Upper lobe of left lung (tissue), 6 donors: ENCODE measurements at places on chromosomes 12 and 14. TPM values are rescaled to one million over a fixed set of nuclear protein-coding genes. Genes with fewer than 3 reads are reported as not detected.
A peak's percentile ranks its signal among the peaks of the same experiment; 100 is the strongest.

DNA sequence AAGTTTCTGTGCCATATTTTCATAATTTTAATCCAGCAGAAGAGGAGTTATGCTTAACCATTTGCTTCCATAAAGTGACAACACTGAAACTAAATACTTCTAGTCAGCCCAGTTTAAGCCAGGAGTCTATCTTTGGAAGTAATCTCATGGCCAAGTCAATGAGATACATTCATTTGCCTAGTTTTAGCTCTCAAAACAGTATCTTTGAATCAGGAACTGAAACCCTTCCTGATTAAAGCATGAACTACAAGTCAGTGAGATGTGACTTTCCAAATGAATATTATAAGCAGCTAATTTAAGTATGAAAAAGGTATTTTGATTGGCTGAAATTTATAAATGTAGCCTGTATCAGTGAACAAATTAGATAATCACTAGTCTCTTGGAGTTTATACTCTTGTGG lies 491.5 kb downstream of the SLC6A15 start:
- no peaks in the 10 kb centered on the region for H3K27me3 ChIP-seq
- DNase-seq = no peak
- no peaks in the 10 kb centered on the region for H3K36me3 ChIP-seq
- no peaks in the 10 kb centered on the region for H3K4me1 ChIP-seq
- H3K4me3 ChIP-seq = no peak overlapping the region

- no peak overlapping the region for H3K4me3 ChIP-seq
- no peaks in the 10 kb centered on the region for H3K36me3 ChIP-seq
- DNase-seq = no peak
- no peak overlapping the region for H3K27ac ChIP-seq
- H3K4me1 ChIP-seq = peaks cover 29% of the 10 kb centered on the region
Observed at GRCh38 chr12:14997998-14998397, 25.2 kb downstream of the PDE6H start.

DNA sequence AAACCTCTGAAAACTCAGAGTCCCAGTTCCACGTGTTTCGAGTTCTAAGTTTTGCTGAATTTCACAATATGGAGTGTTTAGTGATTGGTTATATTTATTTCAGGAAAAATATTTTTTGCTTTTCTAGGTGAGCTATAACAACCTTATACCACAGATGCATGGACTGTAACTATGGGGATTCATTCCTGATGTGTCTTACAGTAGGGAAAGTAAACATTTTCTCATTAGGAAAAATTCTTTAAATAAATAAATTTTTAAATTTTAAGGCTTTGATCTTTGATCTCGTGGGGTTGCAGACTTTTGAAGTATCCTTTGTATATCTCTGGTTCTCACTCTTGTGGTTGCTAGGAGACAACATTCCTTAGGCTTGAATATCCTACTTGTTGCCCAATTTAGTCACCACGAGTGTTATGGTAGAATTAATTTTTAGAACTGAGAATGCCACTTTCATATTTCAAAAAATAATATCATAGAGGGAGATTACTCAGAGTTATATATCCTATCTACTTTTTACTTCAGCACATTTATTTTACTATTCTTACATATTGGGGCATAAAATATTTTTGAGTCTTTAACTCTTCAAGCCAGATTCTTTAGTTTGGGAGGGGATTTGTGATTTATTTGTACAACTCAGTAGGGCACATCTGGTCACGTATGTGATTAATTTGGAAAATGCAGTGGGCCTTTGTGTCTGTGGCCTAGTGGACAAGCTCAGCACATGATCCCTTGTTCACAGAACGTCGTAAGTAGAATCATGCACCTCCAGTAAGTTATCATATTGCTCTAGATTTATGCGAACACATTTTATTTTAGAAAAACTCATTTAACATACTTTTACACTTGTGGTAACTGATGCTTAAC lies 224.0 kb downstream of the TTC6 start:
- H3K36me3 ChIP-seq = no peaks in the 10 kb centered on the region
- no peaks in the 10 kb centered on the region for H3K4me1 ChIP-seq
- H3K27ac ChIP-seq = no peak overlapping the region
- no peak overlapping the region for H3K4me3 ChIP-seq
- H3K27me3 ChIP-seq = no peaks in the 10 kb centered on the region
- no peak for DNase-seq

SYNDIG1L gene
- 3.1 TPM for total RNA-seq

DNA sequence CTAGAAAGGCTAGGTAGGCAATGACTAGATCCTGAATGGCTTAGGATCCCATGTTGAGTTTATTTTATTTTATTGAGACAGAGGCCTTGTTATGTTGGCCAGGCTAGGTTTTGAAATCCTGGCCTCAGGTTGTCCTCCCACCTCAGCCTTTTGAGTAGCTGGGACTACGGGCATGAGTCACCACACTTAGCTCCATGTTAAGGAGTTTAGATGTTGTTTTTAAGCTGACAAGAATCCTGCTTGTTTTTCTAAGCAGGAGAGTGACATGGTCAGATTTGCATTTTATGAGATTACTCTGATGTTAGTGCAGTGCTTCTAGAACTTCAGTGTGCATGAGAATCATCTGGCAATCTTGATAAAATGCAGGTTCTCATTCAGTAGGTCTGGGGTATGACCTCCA lies 14.5 kb downstream of the CCDC198 start:
- no peak overlapping the region for H3K4me3 ChIP-seq
- H3K27ac ChIP-seq = no peak overlapping the region
- no peaks in the 10 kb centered on the region for H3K36me3 ChIP-seq

C12orf56 gene
- total RNA-seq = not detected

DNAH10 gene
- 0.31 TPM for total RNA-seq

GRCh38 chr12:31664038-31664437 lies 4.5 kb downstream of the ETFBKMT start:
- DNase-seq = no peak
- H3K4me3 ChIP-seq = no peak overlapping the region
- no peaks in the 10 kb centered on the region for H3K27me3 ChIP-seq
- H3K36me3 ChIP-seq = peaks cover 9% of the 10 kb centered on the region
- H3K27ac ChIP-seq = no peak overlapping the region

GLIPR1L1 gene
- not detected for total RNA-seq

- DNase-seq = no peak
- H3K4me1 ChIP-seq = no peaks in the 10 kb centered on the region
- H3K36me3 ChIP-seq = no peaks in the 10 kb centered on the region
- no peaks in the 10 kb centered on the region for H3K27me3 ChIP-seq
- no peak overlapping the region for H3K27ac ChIP-seq
Observed at GRCh38 chr12:114709112-114709511, 25.1 kb upstream of the TBX3 start.

CLEC1A gene
- 7.4 TPM for total RNA-seq

PLEK2 gene
- total RNA-seq = 4.4 TPM

DNA sequence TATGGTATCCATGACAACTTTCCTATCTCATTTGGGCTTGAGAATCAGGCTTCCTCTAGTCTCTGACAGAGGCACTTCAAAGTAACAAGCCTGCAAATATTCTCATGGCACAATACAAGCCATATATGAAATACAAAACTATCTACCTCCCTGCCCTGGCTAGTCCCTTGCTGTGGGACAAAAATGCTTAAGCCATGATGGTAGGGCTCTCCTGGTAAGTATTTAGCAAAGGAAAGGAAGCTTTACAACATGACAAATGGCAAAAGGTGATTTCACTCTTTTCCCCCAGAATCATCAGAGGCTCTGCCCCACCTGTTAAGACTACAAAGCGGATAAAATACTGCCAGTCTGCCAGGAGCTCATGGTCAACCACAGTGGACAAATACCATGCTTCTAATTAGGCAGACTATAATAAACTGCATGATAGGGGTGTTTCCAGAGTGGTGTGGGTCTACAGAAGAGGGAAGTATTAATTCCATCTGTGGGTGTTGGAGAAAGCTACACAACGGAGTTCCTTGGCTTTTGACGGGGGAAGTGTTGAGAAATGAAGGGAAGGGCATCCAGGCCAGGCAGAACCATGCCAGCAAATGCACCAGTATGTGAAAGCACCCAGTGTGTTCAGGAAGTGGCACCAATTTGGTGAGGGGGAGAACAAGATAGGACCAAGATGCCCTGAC lies 92.9 kb downstream of the SPTSSA start:
- H3K27me3 ChIP-seq = no peaks in the 10 kb centered on the region
- DNase-seq = peak; percentile 50
- H3K27ac ChIP-seq = peak overlapping the region; percentile 83
- no peaks in the 10 kb centered on the region for H3K36me3 ChIP-seq

- DNase-seq = peak; percentile 74
- peaks cover 70% of the 10 kb centered on the region for H3K27me3 ChIP-seq
- H3K36me3 ChIP-seq = no peaks in the 10 kb centered on the region
Observed at GRCh38 chr14:37594238-37594970, 645 bp downstream of the FOXA1 start.

DNA sequence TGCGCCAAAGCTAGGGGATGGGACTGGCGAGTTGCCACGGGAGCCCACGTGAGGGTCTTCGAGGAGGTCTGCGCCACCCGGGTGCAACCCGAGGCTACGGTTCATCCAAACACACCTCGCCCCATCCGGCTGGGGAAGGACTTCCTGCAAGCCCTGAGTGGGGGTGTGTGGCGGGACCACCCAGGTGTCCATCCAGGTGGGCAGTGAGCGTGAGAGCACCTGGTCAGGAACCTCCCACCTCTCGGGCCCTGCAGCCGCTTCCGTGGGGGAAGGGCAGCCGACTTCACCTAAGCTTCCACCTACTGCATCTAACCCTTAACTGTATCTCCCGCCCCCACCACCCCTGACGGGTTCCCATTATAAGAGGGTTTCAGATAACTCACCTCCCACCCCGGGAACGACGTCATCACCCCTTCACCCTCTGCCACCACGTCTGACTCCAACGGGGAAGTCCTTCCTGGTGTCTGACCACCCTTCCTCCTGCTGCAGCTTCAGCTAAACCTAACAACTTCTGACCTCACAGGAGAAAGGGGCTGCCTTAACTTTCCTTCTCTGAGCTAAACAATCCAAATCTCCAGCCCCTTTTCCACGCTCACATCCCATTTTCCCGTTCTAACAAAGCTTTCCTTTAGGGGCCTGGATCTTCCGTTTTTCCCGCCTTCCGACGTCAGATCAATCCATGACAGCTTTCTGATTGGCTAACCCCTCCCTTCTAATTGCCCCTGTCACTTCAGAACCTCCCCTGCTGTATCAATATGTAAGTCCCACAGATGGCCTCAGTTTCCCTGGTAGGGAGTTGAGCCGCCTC lies 27.4 kb upstream of the SMUG1 start:
- H3K27ac ChIP-seq = no peak overlapping the region
- peaks cover 37% of the 10 kb centered on the region for H3K4me1 ChIP-seq
- no peak for DNase-seq
- no peaks in the 10 kb centered on the region for H3K27me3 ChIP-seq

NXPH4 gene
- total RNA-seq = 0.22 TPM

DNA sequence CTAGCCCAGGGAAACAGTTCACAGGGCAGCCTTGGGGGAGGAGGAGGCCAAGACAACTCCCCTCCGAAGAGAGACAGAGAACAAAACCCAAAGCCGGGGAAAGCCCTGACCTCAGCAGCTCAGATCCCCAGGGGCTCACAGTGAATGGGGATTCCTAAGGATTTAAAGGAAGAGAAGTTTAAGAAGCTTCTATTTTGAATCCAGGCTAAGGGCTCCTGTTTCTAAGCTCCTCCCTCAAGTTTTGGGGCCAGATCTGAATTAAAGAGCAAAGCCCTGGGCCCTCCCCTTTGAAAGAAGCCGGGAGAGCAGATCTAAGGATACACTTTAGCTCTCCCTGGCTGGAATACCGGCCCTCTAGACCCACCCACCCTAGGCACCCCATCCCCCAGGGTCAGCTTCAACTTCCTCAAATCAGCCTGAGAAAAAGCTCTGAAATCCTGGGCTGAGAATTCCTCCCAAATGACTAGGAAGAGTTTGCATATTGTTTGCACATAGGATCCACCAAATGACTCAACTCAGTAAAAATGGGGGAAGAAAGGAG lies 3.9 kb downstream of the KDM2B start:
- no peak overlapping the region for H3K4me3 ChIP-seq
- H3K27me3 ChIP-seq = no peaks in the 10 kb centered on the region
- H3K4me1 ChIP-seq = peaks cover 40% of the 10 kb centered on the region
- H3K36me3 ChIP-seq = peaks cover 8% of the 10 kb centered on the region

DNA sequence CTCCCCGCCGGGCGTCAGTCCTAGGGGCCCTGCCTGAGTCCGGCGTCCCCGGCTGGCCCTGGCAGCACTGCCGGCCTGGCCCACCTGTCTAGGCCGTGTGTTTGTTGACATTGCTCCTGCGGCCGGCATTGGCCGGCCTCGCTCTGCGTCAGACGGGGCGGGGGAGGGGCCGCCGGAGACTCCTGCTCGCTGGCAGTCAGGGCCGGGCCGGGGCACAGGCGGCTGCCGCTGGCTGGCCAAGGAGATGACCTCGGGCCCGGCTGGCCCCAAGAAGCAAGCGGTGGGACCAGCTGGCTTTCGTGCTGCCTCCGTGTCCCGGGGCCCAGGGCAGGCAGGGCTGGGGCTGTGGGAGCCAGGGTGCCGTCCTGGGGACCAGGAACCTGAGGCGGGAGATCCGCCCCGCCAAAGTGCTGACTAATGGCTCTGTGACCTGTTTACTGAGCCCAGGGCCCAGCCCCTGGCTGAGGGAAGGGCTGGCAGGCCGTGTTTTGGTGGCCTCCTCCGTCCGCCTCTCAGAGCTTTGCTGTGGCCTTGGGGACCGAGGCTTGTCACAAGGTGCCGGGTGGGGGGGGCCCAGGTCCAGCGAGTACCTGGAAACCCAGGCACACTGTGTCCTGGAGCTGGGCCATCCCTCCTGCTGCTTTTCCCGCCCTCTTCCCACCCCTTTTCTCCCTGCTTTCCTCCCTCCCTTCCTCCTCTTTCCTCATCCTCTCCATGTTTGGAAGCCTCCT lies 1.8 kb downstream of the ULK1 start:
- peak overlapping the region; percentile 84 for H3K4me3 ChIP-seq
- no peaks in the 10 kb centered on the region for H3K27me3 ChIP-seq
- H3K27ac ChIP-seq = peak overlapping the region; percentile 89
- no peaks in the 10 kb centered on the region for H3K36me3 ChIP-seq

TSPAN19 gene
- total RNA-seq = 21.0 TPM

- peaks cover 5% of the 10 kb centered on the region for H3K36me3 ChIP-seq
- DNase-seq = no peak
- no peak overlapping the region for H3K4me3 ChIP-seq
- peaks cover 6% of the 10 kb centered on the region for H3K4me1 ChIP-seq
- H3K27me3 ChIP-seq = no peaks in the 10 kb centered on the region
- H3K27ac ChIP-seq = no peak overlapping the region
Observed at GRCh38 chr12:51188359-51189051, 15.6 kb upstream of the TFCP2 start.

- no peaks in the 10 kb centered on the region for H3K36me3 ChIP-seq
- H3K27me3 ChIP-seq = no peaks in the 10 kb centered on the region
- DNase-seq = no peak
- no peaks in the 10 kb centered on the region for H3K4me1 ChIP-seq
- H3K27ac ChIP-seq = no peak overlapping the region
Observed at GRCh38 chr12:9899209-9899608, 17.9 kb downstream of the KLRF2 start.

DNA sequence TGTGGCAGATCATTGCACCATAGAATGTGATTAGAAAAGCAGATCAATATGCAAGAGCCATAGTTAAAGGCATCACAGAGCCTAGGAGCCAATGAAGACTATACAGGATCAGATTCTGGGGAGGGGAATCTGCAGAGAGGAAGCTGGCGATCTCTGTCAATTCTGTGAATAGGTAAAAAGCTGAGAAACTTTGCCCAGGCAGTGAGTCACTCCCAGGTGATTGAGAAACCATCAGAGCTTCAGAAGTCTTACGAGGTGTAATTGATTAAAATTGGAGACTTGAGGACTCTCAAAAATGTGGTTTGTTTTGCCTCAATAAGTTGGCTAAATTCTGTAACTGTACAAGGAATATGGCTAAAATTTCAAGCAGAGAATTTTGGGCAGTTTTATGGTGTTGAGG lies 41.7 kb upstream of the TSPAN11 start:
- H3K27ac ChIP-seq = no peak overlapping the region
- H3K27me3 ChIP-seq = no peaks in the 10 kb centered on the region
- H3K4me1 ChIP-seq = no peaks in the 10 kb centered on the region
